ENCODE measurements at places on chromosomes 7 and 10.

DNA sequence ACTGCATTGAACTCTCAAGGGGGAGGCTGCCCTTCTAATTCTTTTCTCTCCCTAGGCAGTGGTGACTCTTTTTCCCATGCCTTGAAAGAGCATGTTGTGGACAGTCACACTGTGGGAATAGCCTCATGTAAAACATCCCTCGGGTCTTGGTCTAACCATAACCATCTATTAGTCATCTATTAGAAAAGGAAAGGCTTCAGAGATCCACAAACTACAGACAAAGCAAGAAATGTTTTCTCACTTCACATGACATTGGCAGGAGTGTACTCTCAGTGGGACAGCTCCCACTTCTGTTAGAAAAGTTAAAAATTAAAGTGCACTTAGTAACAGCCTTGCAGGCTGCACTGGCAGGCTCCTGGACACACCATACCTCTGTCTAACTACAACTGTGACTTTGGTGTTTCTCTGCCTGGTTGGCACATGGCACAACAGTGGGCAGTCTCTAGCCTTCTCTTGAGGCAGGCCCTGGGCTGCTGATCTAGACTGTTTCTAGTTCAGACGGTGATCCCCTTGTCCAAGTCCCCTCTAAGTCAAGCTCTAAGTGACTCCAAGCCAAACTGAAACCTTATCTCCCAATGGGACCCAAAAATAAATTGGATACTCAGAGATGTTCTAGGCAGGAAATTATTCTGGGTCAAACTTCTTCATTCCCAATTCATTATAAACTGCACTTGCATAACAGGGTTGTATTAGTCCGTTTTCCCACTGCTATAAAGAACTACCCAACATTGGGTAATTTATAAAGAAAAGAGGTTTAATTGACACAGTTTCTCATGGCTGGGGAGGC, 57.9 kb upstream of the ITGB1 start:
- DNase-seq = no peak

DNA sequence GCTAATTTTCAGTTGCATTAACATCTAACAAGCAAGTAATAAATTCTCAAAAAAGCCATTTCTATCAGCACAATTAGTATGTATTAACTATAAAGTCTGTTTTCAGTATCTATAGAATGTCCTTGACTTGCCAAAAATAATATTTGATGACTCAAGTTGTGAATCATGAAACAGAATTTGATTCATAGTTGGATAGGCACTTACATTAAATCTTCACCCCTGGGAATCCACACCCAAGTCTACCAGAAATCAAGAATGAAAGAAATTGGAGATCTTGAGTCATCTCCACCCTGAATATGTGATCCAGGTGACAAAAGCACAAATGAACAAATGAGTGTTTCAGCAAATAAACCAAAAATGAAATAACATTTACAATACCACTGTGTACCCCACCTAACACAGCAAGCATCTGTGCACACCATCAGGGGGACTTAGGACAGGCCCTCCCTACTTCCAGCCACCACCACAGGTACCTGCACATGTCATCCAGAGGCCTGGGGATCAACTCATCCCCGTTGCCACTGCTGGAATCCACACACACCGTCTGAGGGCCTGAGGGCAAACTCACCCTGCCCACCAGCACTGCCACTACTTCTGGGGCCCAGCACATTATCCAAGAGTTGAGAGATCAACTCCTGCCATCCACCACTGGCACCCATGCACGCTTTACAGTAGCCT, 160.1 kb downstream of the MTERF1 start:
- DNase-seq = no peak

DNA sequence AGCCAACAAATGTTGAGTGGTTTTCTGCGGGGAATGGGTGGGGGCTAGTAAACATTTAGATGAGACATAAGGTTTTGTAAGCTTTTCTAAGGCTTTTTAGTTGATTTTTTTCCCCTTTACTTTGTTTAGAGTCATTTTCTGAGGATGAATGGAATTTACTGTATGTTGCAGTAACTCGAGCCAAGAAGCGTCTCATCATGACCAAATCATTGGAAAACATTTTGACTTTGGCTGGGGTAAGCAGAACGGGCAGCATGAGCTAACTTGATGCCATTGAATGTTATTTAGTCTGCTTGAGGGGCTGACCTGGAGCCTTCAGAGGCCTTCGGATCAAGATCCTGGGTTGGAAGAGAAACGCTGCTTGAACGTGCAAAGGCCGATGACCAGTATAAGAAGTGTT, 37.3 kb downstream of the FBH1 start:
- no peak for DNase-seq

- DNase-seq = no peak
Measured at GRCh38 chr10:3409928-3410327, 237.3 kb upstream of the PITRM1 start.

DNA sequence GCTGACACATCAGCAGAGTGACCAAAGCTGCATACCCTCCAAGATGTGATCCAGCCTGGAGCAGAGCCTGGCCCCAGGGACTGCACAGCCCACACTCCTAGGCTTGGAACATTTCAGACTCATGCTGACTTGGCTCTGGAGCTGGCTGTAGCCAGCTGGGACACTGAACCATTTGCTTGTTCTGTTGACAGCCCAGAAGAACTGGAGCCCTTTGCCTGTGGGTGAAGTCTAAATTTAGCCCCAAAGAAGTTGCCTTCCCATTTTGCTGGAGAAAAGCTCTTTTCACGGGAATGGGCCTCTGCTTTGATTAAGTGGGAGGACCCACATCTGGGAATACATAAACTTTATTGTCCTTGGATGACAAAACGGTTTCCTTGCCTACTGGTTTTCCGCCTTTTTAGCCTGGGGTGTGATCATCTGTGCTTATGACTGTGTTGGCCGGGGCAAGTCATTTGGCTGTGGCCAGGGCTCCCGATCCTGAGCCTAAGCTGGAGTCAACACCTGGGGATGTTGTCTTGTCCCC, 186.2 kb upstream of the BMPER start:
- no peak for DNase-seq

DNA sequence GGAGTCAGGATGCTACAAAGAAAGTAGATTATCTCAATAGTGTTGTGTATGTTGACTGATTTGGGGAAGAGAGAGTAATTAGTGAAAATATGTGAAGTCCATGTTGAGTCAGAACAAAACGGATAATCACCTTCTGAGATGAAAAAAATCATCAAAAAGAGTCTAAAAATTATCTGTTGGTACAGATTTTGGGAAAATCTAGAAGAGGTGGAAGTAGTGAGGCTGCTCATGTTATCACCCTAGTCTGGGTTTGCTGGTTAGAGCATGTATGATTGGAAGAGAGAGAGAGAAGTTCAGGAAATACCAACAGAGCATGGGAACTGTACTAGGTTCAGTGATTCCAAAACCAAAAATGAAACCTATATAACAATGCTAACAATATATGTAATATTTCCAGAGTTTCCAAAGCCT, 12.3 kb downstream of the RPA3 start:
- DNase-seq = no peak

DNA sequence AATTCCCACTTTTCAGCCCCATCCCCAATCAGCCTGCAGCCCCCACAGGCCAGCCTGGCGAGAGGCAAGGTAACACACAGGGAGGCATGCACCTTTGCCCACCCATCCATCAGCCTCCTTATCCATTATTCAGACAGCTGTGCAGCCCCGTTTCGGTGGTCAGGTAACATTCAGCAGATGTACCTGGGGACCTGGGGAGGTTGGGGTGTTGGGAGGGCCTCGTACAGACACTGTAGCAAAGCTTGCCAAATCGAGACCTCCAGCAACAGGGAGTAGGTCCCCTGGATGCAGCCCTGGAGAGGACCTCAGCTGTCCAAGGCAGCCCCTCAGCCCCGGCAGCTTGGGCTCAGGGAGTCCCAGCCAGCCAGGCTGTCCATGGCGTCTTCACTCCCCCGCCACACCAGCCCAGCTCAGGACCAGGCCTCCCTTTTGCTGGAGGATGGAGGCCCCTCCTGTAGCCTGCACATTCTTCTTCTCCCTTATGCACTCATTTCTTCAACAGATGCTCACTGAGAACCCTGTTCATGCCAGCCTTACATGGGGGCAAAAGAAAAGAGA, 8.5 kb upstream of the DRGX start:
- no peak for DNase-seq

- DNase-seq = no peak
Measured at GRCh38 chr7:48305661-48306060, 134.4 kb downstream of the ABCA13 start.

- DNase-seq = peak; percentile 49
Measured at GRCh38 chr10:26215935-26216584, 514 bp upstream of the GAD2 start.

- no peak for DNase-seq
Measured at GRCh38 chr10:126073606-126074005, 177.2 kb downstream of the FANK1 start.

DNA sequence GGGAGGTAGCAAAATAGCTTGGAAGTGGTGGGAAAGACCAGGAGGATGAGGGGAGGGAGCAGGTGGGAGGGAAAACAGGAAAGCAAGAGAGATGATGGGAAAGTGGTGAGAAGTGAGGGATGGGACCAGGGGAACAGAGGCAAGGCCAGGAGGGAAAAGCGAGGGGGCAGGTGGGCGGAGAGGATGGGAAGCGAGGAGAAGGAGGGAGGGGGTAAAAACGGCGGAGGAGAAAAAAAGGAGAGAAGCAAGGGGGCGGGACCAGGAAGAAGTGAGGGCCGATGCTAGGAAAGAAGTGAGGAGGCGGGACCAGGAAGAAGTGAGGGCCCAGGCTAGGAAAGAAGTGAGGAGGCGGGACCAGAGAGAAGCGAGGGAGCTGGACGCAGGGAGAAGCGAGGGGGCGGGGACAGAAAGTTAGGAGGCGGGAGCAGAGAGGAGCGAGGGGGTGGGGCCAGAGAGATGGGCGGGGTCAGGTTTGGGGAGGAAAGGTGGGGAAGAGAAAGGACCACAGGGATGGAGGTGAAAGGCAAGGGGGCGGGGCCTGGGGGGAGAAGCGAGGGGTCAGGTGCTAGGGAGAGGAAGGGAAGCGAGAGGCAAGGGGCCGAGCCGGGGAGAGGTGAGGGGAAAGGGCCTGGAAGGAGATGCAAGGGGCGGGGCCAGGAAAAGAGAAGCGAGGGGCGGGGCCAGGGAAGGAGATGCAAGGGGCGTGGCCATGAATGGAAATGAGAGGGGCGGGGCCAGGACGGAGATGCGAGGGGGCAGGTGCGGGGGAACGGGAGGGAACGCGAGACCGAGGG, 984 bp downstream of the SMURF1 start:
- DNase-seq = peak; percentile 85

GRCh38 chr7:32155712-32156111, 85.5 kb upstream of the PDE1C start:
- no peak for DNase-seq

- no peak for DNase-seq
Measured at GRCh38 chr7:125033506-125033905, 103.9 kb upstream of the POT1 start.

GRCh38 chr7:36155811-36156361, 2.8 kb downstream of the EEPD1 start:
- DNase-seq = no peak

DNA sequence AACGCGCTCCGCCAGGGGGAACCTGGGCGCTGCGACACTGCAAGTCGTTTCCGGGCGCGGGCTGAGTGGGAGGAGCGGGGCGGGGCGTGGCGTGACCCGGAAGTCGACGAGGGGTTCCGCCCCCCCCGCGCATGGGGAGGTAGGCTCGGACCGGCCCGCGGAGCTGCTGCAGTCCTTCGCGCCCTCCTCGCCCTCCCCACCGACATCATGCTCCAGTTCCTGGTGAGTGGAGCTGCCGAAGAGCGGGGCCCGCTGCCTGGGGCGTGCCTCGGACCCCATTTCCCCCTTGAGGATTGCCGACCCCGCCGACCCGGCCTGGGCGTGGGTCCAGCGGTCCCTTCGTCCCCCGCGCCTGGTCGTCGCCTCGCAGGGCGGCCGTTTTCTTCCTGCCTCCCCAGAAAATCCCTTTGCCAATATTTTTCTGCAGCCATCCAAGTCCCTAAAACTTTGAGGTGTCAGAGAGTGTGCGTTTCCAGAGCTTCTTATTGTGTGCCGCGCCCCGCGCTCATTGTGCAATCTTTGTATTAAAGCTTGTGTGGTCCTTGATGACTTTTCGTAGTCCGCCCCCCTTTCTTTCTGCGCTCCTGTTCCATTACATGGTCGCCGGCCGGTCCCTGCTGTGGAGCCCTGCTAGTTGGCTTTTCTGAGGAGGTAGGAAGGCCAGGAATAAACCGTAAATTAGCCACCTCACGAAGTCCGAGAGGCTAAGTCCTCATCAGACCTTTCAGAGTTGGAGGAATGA, at the start of gene STMP1:
Gene STMP1 (plus strand): TSS at position 142 of the 742 bp plus-strand sequence.
- DNase-seq = peak; percentile 95

DNA sequence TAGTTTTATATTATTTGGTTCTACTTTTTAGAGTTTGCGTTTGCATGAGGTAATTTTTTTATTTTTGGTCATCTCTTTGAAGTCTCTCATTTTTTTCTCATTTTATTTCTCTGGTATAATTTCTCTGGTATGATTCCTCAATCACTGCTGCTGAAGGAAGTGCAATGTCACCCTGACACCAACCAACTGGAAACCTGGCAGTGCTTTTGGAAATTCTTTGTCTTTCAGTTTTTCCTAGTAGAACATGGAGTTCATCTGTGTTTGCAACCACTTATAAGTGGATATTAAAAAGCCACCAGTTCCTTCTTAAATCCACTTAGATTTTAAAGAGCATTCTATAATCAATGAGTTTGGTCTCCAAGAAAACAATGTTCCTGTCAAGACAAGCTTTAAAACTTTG, 291.8 kb downstream of the PRKG1 start:
- DNase-seq = no peak

GRCh38 chr10:113354711-113355110, 198.1 kb upstream of the HABP2 start:
- no peak for DNase-seq

- DNase-seq = no peak
Measured at GRCh38 chr7:5470816-5471215, 47.2 kb upstream of the TNRC18 start.

DNA sequence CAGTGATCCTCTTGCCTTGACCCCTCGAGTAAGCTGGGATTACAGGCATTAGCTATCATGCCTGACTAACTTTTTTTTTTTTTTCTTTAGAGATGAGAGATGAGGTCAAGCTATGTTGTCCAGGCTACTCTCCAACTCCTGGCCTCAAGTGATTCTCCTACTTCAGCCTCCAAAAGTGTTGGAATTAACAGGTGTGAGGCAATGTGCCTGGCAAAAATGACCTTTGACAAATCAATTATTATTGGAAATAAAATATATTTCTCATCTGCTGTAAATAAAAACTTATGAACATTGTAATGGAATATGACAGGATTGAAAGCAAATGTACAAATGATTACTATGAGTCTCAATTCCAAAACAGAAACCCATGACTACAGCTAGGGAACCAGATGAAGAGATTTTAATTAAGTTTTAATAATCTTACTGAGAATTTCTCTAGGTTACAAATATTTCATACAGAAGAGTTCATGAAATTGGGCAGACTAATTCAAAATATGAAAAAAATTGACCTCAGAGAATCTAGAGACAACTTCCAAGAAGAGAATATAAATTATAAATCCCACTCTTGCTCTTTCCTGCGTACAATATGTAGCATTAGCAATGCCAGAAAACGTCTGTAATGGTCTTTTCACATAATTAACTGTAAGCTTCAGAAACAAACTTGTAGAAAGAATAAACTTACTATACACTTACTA, 414.7 kb downstream of the DGKB start:
- no peak for DNase-seq

All from activated T-cell treated with anti-CD3 and anti-CD28 coated beads for 48 hours (primary cell).